ENCODE measurements at places on chromosomes 2 and 18.

- DNase-seq: no peak
These were observed 15.7 kb upstream of the GPR39 start for GRCh38 chr2:132400901-132401240.

- DNase-seq: no peak
These were observed 928 bp downstream of the GPR39 start for GRCh38 chr2:132417430-132418035.

- no peak for DNase-seq
These were observed 28.6 kb upstream of the VWA3B start for GRCh38 chr2:98058191-98058975.

DNA sequence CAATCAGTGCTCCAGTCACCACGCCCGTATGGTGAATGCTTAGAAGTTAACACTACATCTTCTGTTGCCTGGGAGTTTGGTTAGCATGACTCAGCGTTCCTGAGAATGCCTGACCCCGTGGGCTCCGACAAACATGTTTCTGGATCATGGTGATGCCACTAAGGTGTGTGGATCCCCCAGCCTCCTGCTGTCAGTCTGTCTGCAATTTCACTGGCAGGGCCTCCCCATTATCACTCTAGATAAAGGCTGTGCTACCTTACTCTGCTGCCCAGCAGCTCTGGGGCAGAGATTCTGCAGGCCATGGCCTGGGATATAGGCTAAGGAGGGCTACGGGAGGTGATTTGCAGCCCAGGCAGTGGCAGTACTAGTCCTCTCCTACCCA is 66.0 kb downstream of the STPG4 start:
- DNase-seq: no peak

- DNase-seq: no peak
These were observed 52.8 kb upstream of the NRXN1 start for GRCh38 chr2:51084750-51085149.

DNA sequence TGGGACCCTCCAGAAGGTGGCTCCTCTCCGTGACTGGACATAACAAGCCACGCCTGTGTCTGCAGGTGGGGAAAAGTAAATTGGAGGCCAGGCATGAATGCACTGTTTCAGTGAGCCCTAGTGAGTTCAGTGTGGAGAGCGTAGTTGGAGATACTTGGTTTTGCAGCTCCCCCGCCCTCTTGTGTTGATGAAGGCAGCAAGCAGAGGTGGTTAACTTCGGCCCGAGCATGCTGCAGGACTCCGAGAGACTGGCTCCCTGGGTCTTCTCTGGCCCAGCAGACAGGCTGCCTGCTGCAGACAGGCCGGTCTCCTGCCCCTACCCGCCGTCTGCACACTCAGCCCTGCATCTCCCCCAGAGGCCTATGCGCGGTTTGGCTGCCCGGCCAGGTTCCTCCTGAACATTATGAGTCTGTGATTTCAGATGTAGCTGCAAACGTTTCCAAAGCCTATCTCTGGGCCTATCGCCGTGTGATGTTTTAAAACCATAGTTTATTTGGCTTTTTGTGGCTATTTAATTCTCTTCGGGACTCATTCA is 102.4 kb downstream of the LDLRAD4 start:
- no peak for DNase-seq

GRCh38 chr2:201777043-201777442 is 3.7 kb downstream of the ALS2 start:
- no peak for DNase-seq

GRCh38 chr2:33205693-33206434 is 259.1 kb downstream of the LTBP1 start:
- no peak for DNase-seq

- no peak for DNase-seq
These were observed at the start of gene GREB1 for GRCh38 chr2:11533278-11534070. GREB1 (plus strand) TSS chr2:11534045; CDS start chr2:11556615, 22,570 bp downstream.

- no peak for DNase-seq
These were observed 1953.4 kb upstream of the LRRTM1 start for GRCh38 chr2:82257796-82258555.

- DNase-seq: no peak
These were observed 530.7 kb downstream of the ZNF804A start for GRCh38 chr2:185128996-185129395.

- DNase-seq: no peak
These were observed 64.9 kb upstream of the OTOS start for GRCh38 chr2:240205348-240205747.

DNA sequence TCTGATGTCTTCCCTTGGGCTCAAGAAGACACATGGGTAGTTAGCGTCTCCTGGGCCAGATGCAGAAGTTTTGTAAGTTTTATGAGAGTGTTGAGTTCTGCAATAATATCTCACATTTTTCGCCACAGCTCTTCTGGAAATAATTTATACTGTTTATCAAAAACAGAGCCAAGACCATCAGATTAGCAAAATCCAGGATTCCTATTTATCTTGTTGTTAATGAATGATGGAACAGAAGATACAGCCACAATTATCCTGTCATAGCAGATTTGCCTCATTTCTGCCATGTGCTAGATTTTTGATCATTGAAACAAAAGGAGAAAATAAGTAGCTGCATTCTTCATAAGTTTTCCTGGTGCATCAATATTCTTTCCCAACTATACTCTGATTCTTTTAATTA is 1048.6 kb upstream of the KLHL29 start:
- no peak for DNase-seq

DNA sequence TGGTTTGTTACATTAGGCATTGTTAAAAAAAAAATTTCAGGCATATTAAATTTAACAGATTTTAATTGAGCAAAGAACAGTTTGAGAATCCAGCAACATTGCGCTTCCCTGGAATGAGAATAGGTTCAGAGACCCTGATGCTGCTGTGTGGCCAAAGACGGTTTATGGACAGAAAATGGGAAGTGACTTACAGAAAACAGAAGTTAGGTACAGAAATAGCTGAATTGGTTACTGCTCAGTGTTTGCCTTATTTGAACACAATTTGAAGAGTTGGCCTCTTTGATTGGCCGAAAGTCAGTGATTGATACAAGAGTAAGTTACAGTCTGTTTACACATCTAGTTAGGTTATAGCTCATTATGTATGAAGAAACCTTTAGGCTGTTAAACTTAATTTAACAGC is 6.0 kb upstream of the NEDD4L start:
- DNase-seq: no peak

DNA sequence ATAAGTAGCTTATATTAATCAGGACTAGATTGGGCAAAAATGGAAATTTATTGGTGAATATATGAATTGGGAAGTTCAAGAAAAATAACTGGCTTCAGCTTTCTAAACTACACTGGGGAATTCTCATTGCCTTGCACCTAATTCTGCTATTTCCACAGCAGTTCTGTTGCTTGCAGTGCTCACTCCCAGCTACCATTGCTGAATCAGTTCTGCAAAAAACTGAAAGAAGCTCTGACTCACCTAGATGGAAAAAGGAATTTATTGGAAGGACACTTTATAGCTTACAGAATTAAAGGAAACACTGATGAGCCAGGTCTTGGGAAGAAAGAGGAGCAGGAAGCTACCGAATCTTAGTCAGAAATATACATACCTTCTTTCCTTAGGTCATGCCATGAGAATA is 60.3 kb upstream of the ACVR1 start:
- DNase-seq: no peak

- DNase-seq: no peak
These were observed 165.2 kb upstream of the DTNA start for GRCh38 chr18:34544930-34545329.

- no peak for DNase-seq
These were observed 259.2 kb upstream of the SLC14A2 start for GRCh38 chr18:45355944-45356520.

GRCh38 chr2:128660836-128661235 is 342.2 kb upstream of the HS6ST1 start:
- DNase-seq: no peak

- DNase-seq: no peak
These were observed 151.9 kb downstream of the ATP9B start for GRCh38 chr18:79221136-79221535.
